ENCODE measurements at places on chromosomes 6 and 20.

DNA sequence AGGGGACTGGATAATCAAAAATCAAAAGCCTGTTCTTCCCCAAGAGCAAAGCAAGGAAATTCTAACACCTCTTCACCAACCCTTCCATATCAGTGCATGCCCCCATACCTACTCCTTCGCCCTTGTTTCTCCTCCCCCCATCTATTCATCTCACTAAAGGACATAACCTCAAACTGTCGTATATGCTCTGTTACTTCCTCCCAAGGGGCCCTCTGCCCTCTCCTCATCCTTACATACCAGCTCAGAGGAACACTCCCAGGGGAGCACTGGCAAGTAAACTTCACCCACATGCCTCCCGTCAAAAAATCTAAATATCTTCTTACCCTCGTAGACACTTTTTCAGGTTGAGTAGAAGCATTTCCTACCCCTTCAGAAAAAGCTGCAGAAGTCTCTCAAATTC is 9.4 kb upstream of the ADTRP start:
- DNase-seq = no peak

- no peak for DNase-seq
Observed at GRCh38 chr20:7585126-7585679, 355.1 kb downstream of the HAO1 start.

DNA sequence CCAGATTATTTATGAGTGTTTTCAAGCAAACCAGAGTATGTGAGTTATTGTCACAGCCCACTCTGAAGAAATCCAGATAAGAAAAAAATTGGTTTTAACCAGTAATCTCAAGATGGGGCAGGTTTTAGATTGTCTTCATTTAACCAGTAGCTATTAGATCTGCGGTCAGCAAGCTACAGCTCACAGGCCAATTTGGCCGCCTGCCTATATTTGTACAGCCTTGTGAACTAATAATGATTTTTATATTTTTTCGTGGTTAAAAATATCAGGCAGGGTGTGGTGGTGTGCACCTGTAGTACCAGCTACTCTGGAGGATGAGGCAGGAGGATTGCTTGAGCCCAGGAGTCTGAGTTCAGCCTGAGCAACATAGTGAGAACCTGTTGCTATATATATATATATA is 5.0 kb downstream of the FAM209B start:
- no peak for DNase-seq

DNA sequence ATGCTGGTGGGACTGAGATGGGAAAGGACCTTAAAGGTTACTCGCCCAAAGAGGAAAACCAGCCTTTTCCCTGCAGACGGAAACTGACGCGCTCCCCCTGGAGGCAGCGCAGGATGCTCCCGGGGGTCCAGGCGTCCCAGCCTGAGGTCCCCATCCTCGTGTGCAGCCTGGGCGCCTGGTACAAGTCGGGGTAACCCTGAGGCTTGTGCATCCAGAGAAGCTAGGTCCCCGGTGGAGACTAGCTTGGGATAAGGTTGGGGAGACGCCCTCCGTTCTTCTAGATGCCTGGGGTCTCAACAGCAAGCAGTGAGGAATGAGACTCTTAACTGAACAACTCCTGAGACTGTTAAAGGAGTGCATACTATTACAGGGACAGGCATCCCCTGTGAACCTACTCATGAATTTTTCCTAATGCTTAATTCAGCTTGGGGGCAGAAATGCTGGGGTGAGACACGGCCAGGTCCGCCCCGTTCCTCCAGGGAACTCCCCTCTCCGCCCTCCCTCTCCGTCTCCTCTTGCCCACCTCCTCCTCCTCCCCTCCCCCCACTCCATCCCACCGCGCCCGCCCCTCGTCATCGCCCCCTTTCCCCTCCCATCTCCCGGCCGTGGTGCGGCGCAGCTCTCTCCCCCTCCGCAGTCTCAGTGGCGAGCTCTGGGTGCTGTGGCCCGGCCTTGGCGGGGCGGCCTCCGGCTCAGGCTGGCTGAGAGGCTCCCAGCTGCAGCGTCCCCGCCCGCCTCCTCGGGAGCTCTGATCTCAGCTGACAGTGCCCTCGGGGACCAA is at the start of gene PRSS35:
TSS of gene PRSS35 (plus strand) at position 634 of the 781 bp plus-strand sequence. CDS start 10,908 bp downstream, outside the sequence.
- no peak for DNase-seq

DNA sequence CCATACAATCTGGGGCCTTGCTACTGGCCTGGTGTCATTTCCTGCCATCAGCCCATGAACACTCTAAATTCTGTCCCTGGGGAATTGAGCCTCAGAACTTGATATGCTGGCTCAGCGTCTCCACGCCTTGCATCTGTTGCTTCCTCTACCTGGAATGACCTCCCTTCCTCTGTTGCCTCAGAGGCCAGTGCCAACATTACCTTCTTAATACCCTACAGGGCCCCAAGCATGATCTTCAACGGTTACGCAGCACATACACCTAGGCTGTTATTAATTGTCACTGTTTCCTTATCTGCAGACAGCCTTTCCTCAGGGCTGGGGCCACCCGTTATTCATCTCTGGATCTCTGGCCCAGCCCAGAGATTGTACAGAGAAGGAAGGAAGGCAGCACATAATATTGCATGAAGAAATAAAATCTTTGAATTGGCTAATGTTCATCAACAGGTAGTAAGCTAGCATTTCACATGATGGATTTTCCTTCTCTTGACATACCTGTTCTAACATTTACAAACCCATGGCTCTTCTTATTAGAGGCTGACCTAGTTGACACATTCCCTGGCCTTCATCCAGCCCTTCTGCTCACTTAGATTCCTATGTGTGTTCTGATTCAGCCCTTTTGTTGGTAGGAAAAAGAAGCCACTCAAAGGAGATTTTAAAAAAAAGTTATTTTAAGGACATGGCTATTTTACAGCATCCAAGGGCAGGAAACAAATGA is 8.4 kb upstream of the RNF182 start:
- no peak for DNase-seq

GRCh38 chr6:110418594-110418993 is 3.2 kb upstream of the DDO start:
- DNase-seq = no peak

DNA sequence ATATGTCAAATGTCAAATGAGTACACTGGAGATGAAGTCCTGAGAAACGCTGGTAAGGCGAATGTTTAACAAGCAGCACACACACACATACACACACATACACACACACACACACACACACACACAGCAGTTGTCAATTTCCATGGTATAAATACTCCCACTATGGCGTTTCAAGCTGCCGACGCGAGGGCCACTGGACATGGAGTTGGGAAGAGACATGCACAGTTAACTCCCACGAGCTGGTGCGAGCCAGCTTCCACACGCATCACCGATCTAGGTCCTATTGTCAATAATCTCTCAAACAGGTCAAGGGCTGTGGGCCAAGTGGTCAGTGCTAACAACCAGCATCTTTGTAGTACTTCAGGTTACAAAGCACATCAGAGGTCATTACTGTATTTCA is 58.9 kb downstream of the TRERF1 start:
- DNase-seq = no peak

GRCh38 chr6:146560607-146561006 is 17.0 kb downstream of the RAB32 start:
- DNase-seq = no peak

GRCh38 chr20:10447028-10447427 is 11.9 kb downstream of the SLX4IP start:
- peak; percentile 77 for DNase-seq

GRCh38 chr6:26375270-26375669 is 7.6 kb upstream of the BTN2A2 start:
- DNase-seq = no peak

DNA sequence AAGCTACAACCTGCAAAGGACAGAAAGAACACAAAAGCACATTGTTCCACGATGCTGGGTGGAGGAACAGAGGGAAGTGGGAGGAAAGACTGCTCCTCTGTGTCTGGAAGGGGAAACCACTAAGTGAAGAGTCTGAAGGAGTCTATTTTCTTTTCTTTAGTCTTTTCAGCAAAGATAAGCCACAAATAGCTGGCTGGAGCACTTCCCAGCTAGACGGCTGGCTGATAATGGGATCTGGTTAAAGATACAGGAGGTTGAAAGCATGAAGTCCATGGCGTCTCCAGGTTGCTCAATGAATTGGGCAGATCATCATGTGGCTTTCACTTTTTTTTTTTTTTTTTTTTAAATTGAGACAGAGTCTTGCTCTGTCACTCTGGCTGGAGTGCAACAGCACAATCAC is 154.0 kb upstream of the KCNG1 start:
- DNase-seq = no peak

DNA sequence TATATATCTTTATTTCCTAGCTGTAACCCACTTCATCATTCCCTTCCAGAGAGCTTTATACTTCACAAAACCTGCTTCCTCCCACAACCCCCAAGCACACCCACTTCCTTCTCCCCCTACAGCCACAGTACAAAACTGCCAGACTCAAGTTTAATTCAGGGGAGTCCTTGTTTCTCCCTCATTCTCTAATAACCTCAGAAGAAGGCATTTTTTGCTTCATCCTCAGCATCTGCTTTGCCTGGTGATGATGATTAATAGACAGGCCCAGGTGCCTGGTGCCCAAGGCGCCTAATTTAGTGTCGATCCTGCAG is 414.3 kb downstream of the KIF16B start:
- no peak for DNase-seq

DNA sequence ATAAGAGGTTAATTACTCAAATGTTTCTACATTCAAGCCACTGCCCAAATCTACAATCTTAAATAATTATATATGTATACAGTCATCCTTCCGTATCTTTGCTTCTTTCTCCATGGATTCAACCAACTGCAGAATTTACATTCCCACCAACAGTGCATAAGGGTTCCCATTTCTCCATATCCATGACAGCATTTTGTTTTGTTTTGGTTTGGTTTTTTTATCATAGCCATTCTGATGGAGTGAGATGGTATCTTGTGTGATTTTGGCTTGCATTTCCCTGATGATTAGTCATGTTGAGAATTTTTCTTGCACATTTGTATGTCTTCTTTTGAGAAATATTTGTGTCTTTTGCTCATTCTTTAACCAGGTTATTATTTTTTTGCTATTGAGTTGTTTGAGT is 198.5 kb downstream of the C6orf118 start:
- DNase-seq = no peak

GRCh38 chr6:126537061-126537816 is 197.3 kb downstream of the CENPW start:
- no peak for DNase-seq

- no peak for DNase-seq
Observed at GRCh38 chr20:35887393-35888064, 66.8 kb downstream of the SCAND1 start.

GRCh38 chr6:42745083-42745639 is 742 bp downstream of the TBCC start:
- DNase-seq = peak; percentile 12

DNA sequence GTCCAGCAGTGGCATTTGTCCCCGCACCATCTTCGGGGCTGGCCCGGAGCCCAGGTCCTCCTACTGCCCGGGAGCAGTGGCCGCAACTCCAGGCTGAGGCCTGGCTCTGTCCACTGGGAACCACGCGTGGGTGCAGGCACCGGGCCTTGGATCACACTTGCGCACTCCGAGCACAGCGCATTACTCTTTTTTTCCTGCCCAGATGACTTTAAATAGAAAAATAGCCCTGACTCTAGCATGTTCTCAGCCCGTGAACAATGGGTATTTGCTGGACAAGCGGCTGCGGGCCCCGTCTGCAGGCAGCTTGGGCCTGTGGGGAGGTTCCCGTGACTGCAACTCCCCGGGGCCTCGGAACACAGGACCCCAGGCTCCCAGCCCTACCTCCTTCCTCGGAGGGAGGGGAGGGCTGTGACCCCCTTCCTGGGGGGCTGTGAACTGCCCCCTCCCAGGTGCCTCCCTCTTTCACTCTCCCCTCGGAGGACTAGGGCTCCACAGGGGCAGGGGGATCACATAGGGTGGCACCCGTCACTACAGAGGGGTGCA is 162.2 kb downstream of the TBXT start:
- DNase-seq = no peak

DNA sequence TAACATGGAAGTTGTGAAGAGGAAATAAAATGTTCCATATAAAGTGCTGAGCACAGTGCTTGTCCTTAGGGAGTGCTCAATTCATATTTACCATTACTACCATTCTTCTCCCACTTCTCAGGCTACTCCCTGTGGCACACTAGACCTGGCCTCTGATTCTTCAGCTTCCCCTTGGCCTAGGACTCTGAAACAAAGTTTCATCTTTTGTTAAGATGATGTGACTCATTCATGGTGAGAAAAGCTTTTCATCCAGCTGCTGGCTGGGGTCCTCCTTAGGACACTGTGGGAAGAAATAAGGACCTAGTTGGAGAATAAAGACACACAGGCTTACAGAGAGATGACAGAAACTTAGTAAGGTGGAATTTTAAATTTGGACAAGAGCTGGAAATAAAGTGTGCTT is 314.8 kb downstream of the CDC5L start:
- no peak for DNase-seq

GRCh38 chr6:110874880-110875547 is 429 bp downstream of the AMD1 start:
- no peak for DNase-seq

GRCh38 chr20:40317156-40317790 is 371.8 kb downstream of the MAFB start:
- DNase-seq = no peak

DNA sequence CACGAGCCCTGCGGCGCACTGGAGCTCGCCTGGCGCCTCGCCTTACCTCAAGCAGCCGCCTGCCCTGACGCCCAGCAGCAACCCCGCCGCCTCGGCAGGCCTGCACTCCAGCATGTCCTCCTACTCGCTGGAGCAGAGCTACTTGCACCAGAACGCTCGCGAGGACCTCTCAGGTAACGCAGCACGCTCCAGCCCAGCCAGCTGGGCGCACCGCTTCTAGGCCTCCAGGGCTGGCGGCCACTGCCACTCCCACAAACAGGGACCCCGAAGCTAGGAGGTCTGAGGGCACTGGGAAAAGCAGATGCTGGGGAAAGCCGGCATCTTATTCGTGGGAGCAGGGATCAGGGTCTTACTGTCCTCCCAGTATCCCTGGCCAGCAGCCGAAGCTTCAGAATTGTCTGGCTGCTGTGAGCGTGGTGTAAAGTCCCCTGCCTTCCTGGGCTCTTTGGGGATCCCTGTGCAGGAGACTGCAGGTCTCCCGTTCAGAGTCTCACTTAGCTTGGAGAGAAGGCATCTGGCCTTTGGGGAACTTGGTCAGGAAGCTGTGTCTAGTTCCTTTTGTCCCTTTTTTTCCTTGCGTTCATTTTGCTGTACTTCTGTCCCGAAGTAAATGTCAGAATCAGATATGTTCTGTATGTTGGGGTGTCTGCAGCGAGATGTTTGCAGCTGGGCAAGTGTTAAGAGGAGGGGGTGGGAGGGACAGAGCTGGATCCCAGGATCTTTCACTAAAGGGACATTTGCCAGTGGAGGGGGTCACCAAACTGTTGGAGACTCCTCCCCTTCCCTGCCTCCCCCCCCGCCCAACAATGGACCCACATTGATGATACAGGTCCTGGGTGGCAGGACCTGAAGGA is 1.8 kb downstream of the FOXF2 start:
- DNase-seq = no peak

DNA sequence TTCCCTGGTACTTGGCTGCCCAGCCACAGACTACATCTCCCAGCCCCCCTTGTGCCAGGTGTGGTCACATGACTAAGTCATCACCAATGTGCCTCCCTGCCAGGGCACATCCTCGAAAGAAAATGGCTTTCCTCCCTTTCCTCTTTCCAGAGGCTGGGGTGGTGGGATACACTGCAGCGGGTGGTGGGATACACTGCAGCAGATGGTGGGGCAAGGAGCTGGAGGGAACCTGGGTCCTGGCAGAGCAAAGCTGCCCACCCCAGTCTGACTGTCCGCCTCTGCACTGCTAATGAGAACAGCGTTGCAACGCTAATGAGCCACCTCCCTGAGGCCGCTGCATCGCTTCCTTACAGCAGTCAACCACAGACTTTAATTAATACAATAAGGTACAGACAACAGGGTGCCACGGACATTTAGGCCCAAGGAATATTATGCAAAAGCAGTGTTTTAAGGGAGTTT is 125.3 kb downstream of the PREX1 start:
- DNase-seq = no peak
